NCI-H1694 (cell line): ENCODE measurements at places on chromosomes 6 and 20.

DNA sequence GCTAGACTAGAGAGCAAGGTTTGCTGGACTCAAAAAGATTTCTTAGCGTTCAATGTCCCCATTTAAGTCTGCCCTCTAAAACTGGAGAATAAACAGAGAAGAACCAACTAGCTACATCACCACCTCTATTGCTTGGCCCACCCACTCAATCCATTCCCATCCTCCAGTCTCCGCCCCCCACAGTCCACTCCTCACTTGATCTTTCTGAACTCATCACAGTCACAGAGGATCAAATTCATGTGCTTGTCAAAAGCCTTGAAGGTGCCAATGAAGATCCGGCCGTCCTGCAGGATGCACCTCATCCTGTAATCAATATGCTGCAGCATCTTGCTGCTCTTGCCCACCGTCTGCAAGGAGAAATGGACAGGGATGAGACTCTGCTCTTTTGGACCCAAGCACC, 3.2 kb downstream of the SNRPB start:
- no peak for DNase-seq

DNA sequence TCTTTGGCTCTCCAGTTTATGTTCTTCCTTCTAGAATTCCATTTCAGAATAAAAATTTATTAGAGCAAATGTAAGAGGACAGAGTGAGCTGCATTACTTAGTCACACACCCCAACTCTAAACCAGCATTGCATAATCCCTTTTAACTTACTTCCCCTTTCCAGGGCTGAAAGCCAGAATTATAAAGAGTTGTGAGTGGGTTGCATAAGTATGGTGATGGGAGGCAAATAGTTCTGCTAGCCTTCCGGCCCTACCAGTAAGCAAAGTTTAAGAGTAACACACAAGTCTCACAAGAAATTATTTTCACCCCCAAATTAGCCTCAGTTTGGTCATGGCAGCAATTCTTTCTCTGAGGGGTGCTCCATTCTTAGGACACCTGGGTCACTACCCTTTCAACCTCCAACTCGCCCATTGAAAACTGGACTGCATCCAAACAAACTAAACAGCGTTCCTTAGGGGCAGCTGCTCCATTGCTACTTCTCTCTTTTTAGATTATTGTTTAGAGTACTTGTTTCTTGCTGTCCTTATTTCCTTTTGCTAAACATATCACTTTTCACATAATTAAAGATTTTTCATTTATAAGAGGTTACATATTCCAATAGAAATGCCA, 1.6 kb downstream of the KIAA0408 start:
- no peak for DNase-seq

GRCh38 chr20:55668631-55669030, 336.7 kb downstream of the CBLN4 start:
- DNase-seq: no peak

DNA sequence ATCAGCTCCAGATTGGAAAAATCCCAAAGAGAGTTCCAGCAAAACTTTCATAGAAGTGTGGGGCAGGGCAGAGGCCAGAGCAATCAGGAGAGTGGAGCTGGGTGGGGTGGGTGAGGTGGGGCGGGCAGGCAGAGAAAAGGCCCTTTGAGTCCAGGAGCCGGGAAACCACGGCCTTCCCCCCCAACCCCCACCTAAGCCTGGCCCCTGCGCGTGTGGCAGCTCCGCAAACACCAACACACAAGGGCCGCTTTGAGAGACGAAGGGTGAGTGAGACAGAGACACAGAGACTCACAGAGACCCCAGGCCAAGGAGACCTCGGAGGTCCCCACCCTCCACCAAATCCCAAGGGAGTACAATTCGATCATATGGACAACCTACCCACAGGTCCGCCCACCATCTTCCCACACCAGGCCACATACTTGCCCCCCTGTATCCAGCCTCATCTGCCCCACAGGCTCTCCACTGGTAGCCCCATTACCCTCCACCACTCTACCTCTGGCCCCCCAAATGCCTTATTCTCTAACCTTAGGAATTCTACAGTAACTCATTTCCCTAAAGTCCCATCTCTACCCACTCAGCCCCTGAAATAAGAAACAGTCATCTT, 1.7 kb downstream of the COL11A2 start:
- DNase-seq: no peak

- no peak for DNase-seq
These were observed 84.2 kb upstream of the PCSK2 start for GRCh38 chr20:17142666-17143065.

GRCh38 chr6:10190042-10190441, 224.8 kb downstream of the TFAP2A start:
- DNase-seq: no peak

DNA sequence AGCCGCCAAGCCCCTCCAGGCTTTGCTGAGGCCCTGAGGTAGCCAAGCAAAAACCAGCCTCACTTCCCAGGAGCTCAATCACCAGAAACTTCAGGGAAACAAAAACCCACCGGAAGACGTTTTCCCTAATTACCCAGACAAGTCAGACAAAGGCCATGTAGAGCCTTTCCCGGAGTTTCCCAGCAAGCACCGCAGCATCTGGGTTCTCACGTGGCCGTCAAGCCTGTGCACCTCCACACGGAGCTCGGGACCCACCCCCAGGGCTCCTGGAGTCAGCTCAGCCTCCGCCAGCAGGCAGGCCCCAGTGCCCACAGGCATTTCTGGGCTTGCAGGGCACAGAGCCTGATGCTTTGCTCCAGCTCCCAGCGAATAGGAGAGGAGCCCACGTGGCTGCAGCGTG, 10.1 kb upstream of the MRGBP start:
- no peak for DNase-seq

DNA sequence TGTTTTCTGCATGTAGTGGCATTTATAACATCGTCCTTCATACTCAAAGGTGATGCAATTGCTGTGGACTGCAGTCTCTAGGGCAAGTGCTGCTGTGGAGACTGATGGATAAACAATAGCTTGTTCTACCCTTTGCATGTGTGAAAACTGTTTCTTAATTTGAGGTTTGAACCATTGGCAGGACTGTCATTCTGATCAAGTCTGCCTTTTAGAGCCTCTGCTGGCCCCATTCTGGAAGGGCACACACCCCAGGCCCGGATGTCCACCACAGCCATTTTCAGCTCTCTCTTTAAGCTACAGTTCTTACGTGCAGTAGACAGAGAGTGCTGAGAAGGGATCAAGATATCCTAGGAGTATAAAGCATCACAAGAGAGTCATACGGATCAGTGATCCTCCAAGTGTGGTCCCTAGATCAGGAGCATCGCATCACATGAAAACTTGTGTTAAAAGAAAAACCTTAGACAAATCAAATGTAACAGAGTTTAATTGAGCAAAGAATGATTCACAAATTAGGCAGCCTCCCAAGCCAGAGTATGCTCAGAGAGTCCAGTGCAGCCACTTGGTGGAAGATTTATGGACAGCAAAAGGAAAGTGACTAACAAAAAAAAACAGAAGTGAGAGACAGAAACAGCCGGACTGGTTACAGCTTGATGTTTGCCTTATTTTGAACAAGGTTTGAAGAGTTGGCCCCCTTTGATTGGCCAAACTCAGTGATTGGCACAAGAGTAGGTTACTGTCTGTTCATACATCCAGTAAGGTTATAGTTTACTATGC, 52.0 kb downstream of the FRK start:
- DNase-seq: no peak

DNA sequence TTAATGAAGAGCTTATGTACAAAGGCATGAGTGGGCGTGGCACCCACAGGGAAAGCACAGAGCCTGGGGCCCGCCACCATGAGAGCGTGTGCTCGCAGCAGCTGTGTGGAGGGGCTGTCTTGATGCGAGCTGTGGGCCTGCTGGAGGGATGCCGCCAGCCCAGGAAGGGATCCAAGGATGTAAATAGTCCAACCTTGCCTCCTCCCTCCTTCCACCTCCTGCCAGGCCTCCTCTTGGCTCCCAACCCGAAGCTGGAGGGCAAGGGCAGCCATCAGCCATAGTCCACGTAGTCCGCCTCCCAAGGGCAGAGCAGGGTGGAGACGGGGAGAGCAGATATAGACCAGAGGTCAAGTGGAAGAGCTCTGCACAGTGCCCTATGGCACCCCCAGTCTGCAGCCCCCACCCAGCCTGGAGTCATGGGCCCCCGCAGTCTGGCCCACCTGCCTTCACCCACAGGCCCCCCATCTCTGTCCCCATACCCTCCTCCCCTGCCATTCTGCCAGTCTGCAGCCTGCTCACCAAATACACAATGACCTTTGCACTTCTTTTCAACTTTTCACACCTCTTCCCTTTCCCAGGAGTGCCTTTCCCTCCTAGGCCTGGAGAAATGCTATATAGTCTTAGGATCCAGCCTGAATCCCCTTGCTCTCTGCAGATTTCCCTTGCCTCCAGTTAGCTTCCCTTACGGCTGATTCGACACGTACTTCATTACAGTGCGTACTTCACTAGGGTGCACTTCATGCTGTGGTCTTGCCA, 77.1 kb downstream of the SHLD1 start:
- no peak for DNase-seq

DNA sequence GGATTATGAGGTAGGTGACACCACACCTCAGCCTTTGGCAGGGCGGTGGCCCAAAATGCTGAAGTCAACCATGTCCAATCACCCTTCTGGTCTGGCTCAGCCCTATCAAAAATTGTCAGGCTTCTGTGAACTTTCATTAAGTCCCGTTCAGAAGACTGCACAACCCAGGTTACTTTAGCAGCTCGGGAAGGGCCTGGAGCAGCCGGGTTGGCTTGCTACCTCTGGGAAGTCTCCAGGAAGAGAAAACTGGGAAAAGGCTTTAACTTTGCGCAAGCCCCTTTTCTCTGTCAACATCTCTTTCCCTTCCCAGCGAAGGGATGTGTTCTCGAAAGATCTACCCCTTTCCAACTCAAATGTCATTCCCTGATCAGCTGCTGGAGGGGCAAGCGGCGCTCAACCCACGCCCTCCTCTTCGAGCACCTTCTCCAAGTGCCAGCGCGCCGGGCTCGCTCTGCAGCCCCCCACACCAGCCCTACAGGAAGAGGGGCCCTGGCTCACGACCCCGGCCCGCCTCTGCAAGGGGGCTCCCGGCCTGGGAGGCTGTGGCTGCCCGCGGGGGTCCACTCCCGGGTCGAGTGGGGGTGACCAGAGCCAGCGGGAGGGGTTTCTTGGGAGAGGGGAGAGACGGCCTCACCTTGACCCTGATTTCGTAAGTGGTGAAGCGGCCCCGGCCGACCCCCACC, 573 bp downstream of the SNX3 start:
- no peak for DNase-seq

DNA sequence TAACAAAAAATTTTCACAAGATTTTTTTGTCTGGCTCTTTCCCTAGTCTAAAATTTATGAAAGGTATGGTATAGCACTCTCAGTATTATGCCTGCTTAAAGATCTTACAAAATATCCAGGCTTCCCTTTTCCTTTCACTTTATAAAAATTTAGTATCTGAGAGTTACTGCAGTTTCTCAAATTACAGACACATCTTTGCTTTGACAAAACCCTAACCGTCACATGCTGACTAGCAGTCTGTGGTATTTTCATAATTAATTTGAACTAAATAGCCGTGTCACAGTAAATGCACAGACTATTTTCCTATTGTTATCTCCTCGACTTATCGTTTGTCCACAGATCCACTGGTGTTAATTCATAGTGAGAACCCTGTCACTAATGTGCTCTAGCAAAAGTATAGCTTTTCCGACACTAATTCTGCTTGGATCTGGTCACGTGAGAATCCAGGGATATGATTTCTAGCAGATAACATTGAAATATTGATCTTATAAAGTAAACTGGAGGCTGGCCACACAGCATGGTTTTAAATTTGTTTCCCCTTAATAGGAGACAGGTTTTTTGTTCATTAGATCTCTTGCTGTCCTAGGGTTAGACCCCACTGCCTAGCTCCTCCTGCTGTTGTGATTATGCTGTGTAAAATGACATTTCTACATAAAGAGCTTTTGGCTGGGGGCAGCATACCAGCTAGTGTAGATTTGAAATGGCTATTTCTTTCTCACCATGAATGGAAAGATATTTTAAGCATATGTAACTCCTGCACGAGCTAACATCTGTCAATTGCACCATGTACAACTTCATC, 340.6 kb upstream of the SASH1 start:
- DNase-seq: no peak

- DNase-seq: no peak
These were observed 46.7 kb downstream of the CD2AP start for GRCh38 chr6:47524136-47524845.

GRCh38 chr6:91626911-91627310, 1040.0 kb upstream of the MAP3K7 start:
- no peak for DNase-seq

GRCh38 chr6:13590574-13591153, 16.3 kb downstream of the SIRT5 start:
- DNase-seq: no peak

- no peak for DNase-seq
These were observed 147.3 kb upstream of the FOXQ1 start for GRCh38 chr6:1164600-1164999.

- DNase-seq: peak; percentile 46
These were observed 31.5 kb downstream of the CFAP61 start for GRCh38 chr20:20083807-20084206.

- no peak for DNase-seq
These were observed 195.2 kb upstream of the PROKR2 start for GRCh38 chr20:5511930-5512329.

GRCh38 chr20:20904501-20904831, 192.0 kb upstream of the RALGAPA2 start:
- no peak for DNase-seq

- no peak for DNase-seq
These were observed 3.0 kb upstream of the RAB44 start for GRCh38 chr6:36694616-36695015.

GRCh38 chr20:709991-710779, 34.6 kb upstream of the SCRT2 start:
- DNase-seq: peak; percentile 7

GRCh38 chr6:108250240-108250866, 10.5 kb downstream of the SNX3 start:
- no peak for DNase-seq

DNA sequence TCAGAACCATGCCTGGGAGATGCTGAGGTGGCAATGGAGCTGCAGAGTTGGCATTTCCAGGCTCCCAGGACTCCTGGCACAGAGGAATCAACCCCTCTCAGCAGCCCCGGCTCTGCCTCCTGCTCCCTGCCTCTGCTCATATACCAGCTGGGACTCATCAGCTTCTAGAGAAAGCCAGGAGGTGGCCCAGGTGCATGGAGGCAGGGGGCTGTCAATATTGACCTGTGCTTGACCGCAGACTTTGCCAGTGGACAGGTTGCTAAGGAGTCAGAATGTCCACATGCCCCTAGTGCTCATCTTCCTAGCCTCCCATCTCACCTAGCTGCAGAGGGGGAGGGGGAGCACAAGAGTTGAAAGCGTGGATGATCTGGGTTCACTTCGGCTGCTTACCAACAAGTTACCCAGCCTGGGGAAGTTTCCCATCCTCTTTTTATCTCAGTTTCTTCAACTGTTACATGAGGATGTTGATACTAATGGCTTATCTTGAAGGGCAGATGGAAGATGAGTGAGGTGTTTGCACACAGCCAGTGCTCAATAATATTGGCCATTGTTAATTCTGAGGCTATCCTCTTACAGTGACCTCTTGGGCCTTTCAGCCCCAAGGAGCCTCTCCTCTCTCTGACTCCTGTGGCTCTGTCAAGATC, 9.2 kb upstream of the SCRT2 start:
- no peak for DNase-seq

- DNase-seq: no peak
These were observed 368.0 kb downstream of the TBC1D32 start for GRCh38 chr6:120966321-120966720.
